GOT3 (cell line): ENCODE measurements at places on chromosomes 11 and 22.

DNA sequence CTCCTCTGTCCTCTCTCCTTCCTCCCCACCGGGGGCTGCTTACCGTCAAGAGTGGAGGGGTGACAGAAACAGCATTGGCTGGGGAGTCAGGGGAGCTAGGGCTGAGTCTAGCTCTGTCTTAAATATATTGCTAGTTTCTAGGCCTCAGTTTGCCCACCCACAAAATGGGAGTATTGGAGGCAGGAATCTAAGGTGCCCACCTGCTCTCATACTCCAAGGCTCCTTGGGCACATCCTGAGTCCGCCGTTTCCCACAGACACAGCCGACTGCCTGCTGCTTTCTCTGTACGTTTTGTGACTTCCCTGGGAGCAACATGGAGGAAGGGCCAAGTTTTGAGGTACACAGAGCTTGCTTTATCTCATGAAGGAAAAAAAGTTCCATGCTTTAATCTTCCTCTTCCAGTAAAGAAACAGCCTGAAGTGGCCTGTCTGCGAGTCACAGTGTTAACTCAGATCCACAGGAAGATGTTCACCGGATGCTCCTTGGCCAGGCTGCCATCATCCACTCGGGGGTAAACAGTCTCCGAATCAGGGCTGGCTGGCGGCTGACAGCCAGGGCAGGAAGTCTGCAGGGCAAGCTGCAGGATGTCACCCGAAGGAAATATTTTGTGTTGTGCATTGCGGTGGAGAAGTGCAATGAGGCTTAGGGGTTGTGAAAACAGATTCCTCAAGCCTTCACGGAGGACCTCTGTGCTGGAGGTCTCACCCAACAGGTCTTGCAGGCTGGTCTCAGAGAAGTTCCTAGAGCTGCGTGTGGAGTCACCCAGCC lies 11.0 kb upstream of the CERK start:
- no peak for DNase-seq

GRCh38 chr11:94144216-94144615 lies 15.6 kb downstream of the PANX1 start:
- no peak for DNase-seq

GRCh38 chr11:132504501-132505041 lies 1027.7 kb downstream of the OPCML start:
- no peak for DNase-seq

GRCh38 chr11:11499300-11499699 lies 122.5 kb downstream of the GALNT18 start:
- no peak for DNase-seq

DNA sequence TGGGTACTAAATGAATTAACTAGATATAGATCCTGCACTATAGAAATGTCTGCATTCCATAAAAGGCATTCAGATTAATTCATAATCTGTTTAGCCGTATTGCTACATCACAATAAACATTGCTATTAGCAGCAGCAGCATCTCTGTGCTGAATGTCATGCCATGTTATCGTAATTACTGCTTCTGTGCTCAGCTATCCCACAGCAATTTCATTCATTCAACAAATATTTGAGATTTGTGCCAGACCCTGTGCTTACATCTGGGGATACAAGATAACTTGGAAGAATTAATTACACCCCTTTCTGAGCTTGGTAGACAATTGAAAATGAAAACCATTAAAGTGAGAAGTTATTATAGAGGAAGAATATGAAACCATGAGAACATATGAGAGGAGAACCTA lies 185.8 kb upstream of the C11orf87 start:
- no peak for DNase-seq

DNA sequence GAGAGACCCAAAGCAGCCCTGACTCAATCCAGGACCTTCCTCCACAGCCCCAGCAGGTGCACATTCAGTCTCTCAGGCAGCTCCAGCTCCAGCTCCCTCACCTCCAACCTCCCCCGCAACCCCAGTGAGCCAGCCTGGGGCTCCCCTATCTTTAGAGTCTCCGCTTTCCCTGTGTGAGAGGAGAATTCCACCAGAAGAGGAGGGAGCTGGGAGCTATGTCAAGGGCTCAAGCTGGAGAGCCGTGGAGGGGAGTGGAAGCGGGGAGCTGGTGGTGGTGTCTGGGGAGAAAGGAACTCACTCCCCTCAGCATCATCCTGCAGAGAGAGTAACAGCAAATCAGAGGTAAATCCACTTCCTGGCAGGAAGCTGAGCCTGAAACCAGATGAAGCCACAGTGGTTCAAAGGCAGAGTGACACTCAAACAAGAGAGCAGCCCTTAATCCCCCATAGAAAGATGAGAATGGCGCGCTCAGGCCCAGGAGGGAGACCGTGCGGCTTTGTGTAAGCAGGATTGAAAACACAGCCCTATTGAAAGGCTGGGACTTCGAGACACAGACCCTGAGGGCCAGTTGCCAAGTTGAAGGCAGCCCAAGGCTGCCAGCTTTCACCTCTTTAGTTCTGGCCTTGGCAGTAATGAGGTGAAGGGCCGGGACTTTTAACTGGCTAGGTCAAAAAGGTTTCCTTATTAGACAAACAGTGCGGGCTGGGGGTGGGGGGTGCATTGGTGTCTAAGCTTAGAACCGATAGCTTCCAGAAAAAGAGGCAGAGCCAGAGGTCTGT lies 21.4 kb upstream of the CDON start:
- no peak for DNase-seq

DNA sequence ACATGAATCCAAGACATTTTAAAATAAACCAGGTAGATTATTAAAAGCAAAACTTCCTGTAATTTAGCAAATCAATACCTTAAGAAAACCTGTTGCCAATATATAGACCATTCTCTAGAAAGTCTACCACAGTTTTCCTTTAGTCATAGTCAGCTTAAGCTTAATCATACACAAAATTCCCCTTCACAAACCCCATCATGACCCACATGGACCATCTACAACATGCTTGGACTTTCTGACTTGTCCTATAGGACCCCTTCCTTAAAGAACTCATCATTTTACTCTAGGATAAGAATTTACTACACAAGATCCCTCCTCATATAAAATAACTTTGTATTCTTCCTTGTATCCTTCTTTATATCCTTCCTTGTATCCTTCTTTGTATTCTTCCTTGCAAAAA lies 16.2 kb upstream of the RNASEH2C start:
- no peak for DNase-seq
